ENCODE measurements at places on chromosomes 3 and 15. TPM values are rescaled to one million over a fixed set of nuclear protein-coding genes. Genes with fewer than 3 reads are reported as not detected.

- peak; percentile 26 for DNase-seq
These were observed 9.9 kb downstream of the CHDH start for GRCh38 chr3:53836084-53836872.

DNA sequence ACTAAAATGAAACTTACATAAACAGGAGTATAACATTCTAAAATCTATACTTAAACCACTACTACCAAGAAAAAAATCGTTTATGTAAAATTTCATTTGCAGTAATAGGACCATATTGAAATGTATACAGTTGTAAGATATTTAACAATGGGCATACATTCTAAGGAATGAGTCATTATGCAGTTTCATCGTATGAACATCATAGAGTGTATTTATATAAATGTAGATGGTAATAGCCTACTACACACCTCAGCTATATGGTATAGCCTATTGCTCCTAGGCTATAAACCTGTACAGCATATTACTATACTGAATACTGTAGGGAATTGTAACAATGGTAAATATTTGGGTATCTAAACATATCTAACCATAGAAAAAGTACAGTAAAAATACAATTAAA lies 79.5 kb downstream of the DPH6 start:
- DNase-seq = no peak

GRCh38 chr3:67941433-67942030 lies 287.1 kb upstream of the SUCLG2 start:
- DNase-seq = no peak

DNA sequence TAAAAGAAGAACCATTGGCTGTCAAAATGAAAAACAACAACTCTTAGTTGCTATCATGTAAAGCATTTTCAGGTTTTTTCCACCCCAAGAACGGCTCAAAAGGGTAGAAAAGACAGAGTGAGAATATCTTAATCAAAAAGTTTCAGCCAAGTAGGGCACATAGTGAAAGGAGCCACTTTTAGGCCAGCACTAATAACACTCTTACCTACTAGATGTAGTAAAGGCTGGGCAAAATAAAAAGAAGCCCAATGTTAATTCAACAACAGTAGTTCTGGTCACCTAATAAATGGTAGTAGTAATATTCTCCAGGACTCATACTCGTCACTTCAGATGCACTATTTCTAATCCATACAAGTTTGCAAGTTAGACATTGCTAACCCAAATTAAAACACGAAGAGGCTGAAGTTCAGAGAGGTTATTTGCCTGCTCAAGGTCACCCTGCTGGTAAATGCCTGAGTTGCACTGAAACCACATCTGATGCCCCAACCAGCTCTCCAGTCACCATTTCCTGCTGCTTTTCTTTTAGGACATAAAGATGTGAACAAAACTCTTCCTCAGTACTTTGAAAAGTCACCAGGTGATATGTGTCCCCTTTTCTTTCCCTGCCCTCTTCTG lies 7.5 kb downstream of the GOLIM4 start:
- peak; percentile 81 for DNase-seq

- no peak for DNase-seq
These were observed 19.6 kb downstream of the GALK2 start for GRCh38 chr15:49189631-49190030.

DNA sequence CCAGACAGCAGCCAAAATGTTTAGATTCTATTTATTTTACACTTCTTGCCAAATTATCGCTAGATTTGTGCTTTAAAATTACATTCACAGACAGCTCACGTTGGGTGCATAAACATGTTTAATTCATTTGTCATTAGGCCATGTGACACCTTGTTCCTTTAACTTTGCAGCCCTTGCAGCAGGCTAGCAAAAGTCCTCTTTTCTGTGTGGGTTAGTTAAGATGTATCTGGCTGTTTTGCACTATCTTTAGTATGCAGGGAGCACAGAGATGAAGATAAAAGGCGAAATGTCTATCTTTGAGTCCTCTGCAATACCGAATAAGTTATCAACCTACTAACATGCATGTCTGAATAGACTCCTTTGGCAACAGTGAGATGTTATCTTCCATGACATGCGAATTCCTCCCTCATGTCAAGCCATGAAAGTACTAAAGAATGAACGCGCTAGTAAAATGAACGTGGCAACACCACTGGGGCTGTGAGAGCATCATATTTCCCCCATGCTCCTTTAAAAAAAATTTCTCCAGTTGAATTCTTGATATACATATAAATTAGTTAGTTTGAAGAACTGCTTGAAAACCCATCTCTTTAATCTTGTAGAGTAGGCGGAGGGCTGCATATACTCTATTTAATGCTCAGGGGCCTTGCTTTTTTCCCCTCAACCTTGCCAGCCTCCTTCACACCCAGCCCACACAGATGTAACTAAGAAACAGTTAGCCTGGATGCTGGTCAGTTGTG lies 620.4 kb upstream of the NR2F2 start:
- no peak for DNase-seq

- DNase-seq = no peak
These were observed 46.2 kb upstream of the CTDSPL2 start for GRCh38 chr15:44381236-44381635.

- no peak for DNase-seq
These were observed 4.6 kb downstream of the WDR53 start for GRCh38 chr3:196563721-196564225.

- DNase-seq = no peak
These were observed 36.7 kb upstream of the BCL6 start for GRCh38 chr3:187782006-187782405.

GRCh38 chr3:136984837-136985236 lies 27.1 kb downstream of the IL20RB start:
- no peak for DNase-seq

DNA sequence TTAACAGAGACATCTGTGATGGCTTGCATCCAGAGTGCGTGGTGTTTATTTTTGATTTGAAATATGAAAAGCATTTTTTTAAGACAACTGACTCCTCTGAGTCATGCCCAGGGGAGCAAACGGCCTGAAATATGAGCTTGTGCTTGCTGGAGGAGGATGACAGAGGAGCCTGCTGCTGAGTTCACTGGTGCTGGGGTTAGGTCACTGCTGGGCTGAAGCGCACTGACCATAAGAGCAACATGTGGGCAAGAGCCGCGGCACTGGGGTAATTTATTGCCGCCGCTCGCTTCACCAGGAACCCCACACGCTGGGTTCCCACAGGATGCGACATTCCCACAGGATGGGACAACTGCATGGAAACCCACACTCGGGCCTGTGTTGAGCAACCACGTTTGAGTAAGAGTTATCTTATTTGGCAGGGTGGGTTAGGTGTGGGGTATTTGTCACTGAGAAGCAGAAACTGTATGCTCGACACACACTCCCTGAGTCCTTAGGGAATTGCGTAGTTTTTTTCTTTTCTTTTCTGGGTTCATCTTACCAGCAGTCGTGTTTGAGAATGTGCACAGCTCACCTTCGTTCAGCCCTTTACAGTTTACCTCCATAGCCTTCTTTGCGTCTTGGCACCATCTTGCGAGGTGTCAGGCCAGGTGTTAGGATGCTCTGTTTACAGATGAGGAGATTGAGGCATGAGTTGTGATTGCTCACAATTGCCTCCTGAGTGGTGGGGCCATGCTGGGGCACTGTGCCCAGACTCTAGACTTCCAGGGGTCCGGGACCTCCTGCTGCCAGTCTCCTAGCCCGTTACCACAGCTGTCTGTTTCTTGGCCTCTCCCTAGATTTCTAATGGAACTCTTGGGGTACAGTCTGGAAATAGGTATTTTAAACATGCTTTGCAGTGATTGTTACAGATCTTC lies 60.4 kb downstream of the SMAD3 start:
- no peak for DNase-seq

DNA sequence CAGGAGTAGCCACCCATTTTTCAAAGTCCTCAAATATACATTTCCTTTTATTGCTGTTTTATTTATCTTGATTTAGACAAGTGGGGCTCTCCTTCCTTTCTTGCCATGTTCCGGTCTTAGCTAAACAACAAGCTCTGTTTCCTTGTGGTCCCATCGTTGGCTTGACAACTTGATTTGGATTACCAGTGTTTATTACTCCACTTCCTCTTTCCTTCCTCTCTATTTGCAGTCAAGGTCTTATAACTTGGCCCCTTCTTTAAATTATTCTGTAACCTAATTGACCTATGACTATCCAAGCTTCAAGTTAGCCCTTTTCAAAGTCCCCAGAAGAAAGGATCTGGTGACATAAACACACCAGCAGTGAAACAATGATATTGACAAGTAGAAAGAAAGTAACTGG lies 130.6 kb upstream of the STT3B start:
- DNase-seq = no peak

GTF2E1 gene
- 51.1 TPM for total RNA-seq

ITIH3 gene
- total RNA-seq = not detected

NPAP1 gene
- 0.18 TPM for total RNA-seq

NR1I2 gene
- total RNA-seq = 0.29 TPM

CSPG4 gene
- 1.8 TPM for total RNA-seq

IMPG2 gene
- total RNA-seq = 0.26 TPM

Measured in endodermal cell (in vitro differentiated cells).